PC-3 (cell line): ENCODE measurements at places on chromosomes 1 and 21. TPM values are rescaled to one million over a fixed set of nuclear protein-coding genes. Genes with fewer than 3 reads are reported as not detected.

Gene TIAM1
- 19.1 and 21.1 TPM in 2 replicates for total RNA-seq

Gene UBASH3A
- 1.0 TPM in 1 of 2 replicates, not detected in the other for total RNA-seq

Gene AJAP1
- total RNA-seq: not detected in 2 replicates

Gene CFH
- 0.80 and 1.9 TPM in 2 replicates for total RNA-seq

Gene PPFIA4
- 3.4 and 12.1 TPM in 2 replicates for total RNA-seq

Gene ADAMTSL4
- total RNA-seq: 0.81 and 0.87 TPM in 2 replicates

Gene AMY1A
- total RNA-seq: not detected in 2 replicates

Gene KIF2C
- total RNA-seq: 98.7 and 121 TPM in 2 replicates

Gene CLCA2
- 0.17 and 0.22 TPM in 2 replicates for total RNA-seq

Gene HSD3B2
- total RNA-seq: not detected in 2 replicates

Gene AKNAD1
- 0.07 and 1.8 TPM in 2 replicates for total RNA-seq

Gene SEMA4A
- total RNA-seq: 5.8 and 13.1 TPM in 2 replicates

Gene ZMPSTE24
- 68.7 and 76.1 TPM in 2 replicates for total RNA-seq

Gene LCE1A
- not detected in 2 replicates for total RNA-seq

Gene KCNN3
- 0.12 and 0.26 TPM in 2 replicates for total RNA-seq

Gene CD247
- 0.17 TPM in 1 of 2 replicates, not detected in the other for total RNA-seq

Gene FCRL2
- not detected in 2 replicates for total RNA-seq

Gene TSPAN2
- total RNA-seq: 1.3 and 1.7 TPM in 2 replicates

Gene AMY1C
- total RNA-seq: not detected in 2 replicates

Gene PIK3CD
- 4.5 and 6.0 TPM in 2 replicates for total RNA-seq

Gene ADCY10
- total RNA-seq: not detected in 2 replicates

Gene UMODL1
- total RNA-seq: 0.58 TPM in 1 of 2 replicates, not detected in the other

Gene PPM1J
- 0.80 and 1.4 TPM in 2 replicates for total RNA-seq

Gene CNST
- 13.5 and 15.0 TPM in 2 replicates for total RNA-seq

Gene PAFAH2
- 7.4 and 9.0 TPM in 2 replicates for total RNA-seq

Gene TSSK3
- total RNA-seq: not detected in 2 replicates

Gene BCAN
- not detected in 2 replicates for total RNA-seq

Gene HTR1D
- 1.3 TPM in 2 replicates for total RNA-seq

Gene NR0B2
- total RNA-seq: not detected in 2 replicates

Gene GPR37L1
- total RNA-seq: 0.04 TPM in 1 of 2 replicates, not detected in the other

Gene RGS16
- 0.40 and 1.5 TPM in 2 replicates for total RNA-seq

Gene TTC22
- total RNA-seq: 21.8 and 31.3 TPM in 2 replicates

Gene GJA9
- 0.35 TPM in 1 of 2 replicates, not detected in the other for total RNA-seq

Gene MROH7
- not detected in 2 replicates for total RNA-seq

Gene SAMD13
- total RNA-seq: 1.1 and 2.2 TPM in 2 replicates

Gene IVL
- total RNA-seq: 0.55 and 1.0 TPM in 2 replicates

Gene SH2D5
- total RNA-seq: 7.1 and 11.2 TPM in 2 replicates

Gene ORC1
- 23.7 and 28.9 TPM in 2 replicates for total RNA-seq

Gene PBX1
- 8.4 and 9.8 TPM in 2 replicates for total RNA-seq

Gene CSRP1
- 147 and 189 TPM in 2 replicates for total RNA-seq
